Endothelial cell (in vitro differentiated cells): ENCODE measurements at places on chromosomes 13 and 19. TPM values are rescaled to one million over a fixed set of nuclear protein-coding genes. Genes with fewer than 3 reads are reported as not detected.

- peak; percentile 39 for DNase-seq
Observed at GRCh38 chr13:48542581-48543341, 9.9 kb upstream of the RCBTB2 start.

GRCh38 chr13:110630566-110631119, 15.3 kb downstream of the NAXD start:
- DNase-seq, result no peak

The ZNF730 gene
- 8.3 TPM for total RNA-seq

DNA sequence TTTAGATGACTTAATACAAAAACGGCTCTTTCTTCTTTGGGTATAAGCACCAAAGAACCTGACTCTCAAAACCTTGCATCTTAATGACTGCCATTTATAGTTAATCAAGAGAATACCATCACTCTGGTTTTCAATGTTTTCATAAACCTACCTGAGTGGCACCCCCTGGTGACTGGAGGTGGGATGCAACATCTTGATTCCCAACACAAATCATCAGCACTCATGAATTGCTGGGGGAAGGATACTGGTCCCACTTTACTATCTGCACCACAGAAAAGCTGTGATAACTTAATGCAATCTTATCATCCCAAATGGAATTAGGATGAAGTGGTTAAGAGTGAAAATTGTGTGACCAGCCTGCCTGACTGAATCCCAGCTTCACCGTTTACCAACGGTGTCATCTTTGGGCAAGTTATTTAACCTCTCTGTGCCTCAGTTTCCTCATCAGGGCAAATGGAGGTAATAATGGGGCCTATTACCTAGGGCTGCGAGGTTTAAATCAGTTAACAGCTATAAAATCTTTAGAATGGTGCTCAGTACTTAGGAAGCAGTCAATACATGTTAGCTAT, 366.4 kb downstream of the KLF12 start:
- DNase-seq, result peak; percentile 24

DNA sequence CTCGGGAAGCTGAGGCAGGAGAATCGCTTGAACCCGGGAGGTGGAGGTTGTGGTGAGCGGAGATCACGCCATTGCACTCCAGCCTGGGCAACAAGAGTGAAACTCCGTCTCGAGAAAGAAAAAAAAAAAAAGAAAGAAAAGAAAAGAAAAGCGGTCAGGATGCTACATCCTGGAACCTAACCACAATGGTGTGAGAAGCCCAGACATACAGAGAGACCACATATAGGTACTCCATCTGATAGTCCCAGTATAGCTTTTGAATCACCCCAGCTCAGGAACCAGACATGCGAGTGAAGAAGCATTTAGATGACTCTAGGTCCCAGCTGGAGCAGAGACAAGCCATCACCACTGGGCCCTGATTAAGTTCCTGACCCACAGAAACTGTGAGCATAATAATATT, 3.2 kb downstream of the IFNL1 start:
- no peak for DNase-seq

The LGI4 gene
- 0.10 TPM for total RNA-seq

DNA sequence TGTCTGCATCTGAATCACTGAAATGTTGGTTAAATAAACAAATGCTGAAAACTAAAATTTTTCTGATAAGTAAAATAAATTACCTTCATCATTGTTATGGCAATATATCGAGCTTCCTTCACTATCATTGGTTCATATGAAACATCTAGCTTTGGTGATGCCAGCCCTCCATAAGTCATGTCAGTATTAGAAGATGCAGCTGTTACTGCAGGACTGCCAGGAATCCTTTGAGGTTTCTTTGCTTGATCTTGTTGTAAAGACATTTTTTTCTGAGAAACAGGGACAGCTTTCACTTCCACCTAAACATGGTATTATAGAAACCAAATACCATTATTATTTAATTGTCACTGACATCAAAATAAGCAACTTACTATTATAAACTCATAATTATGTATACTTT, 123.7 kb upstream of the FBXL3 start:
- DNase-seq, result no peak

- no peak for DNase-seq
Observed at GRCh38 chr19:31693933-31694269, 344.7 kb upstream of the TSHZ3 start.

DNA sequence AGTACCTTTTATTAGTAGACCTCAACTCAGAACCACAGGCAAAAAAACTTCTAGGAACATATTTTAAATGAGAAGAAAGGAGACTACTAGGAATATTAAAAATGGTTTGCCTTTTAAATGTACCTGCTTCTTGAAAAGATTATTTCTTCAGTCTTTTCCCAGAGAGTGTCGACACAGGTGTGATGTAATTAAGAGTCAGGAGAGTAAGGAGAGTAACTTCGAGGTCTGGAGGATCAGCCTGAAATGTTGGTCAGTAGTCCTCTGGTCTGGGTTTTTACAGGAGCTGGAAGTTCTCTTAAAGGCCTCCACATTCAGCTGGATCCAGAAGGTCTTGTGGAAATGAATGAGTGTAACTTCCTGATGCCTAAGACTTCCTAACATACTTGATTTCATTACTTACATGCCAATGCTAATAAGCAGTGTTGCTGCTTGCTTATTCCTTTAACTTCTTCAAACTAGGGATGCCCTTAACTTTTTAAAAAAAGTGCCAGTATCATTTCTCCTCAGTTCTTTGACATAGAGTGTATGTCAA, at the start of gene KCTD4:
Gene KCTD4 (minus strand): TSS at position 345 of the 532 bp plus-strand sequence. CDS start 6,478 bp downstream, outside the sequence.
- no peak for DNase-seq

DNA sequence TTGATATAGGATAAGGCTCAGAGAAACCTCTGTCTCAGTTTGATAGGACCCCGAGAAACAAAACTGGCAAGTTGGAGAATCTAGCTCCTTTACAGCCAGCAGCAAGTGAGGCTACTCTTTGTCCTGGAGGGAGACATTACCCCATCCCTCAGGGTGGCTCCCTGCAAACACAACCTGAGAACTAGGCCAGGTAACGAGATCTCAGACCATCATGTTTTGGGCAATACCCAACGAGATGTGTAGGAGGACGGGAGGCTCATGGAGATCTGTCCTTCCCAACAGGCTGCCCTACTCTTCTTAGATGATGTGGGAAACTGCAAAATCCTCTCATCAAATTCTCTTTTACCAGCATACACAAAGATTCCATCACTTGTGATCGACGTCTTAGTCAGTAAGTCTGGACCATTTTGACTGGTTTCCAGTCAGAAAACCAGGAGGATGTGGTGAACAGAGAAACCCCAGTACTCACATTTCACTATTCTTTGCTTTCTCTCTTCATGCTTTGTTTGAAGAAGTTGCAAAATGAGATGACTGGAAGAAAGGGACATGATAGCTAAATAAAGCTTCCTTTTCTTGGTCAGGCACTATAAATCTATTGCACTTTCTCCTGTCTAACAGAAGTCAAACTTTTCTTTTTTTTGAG, 6.0 kb upstream of the CTU1 start:
- no peak for DNase-seq

DNA sequence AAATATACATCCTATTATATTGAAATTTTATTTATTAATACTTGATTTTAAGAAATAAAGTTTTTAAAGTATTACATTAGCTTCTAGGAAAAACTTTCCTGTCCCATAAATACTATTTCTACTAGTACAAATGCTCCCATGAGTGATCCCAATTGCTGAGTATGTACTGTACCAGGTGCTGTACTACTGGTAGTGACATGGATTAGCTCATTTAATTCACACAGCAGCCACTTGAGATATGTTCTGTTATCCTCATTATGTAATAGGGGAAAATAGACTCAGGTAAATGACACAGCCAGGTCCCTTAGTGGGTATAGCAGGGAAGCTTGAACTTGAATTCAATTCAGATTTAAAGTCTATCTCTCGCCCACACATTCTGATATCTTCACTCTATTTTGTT, 363.1 kb downstream of the FGF14 start:
- no peak for DNase-seq

GRCh38 chr19:11005521-11005920, 44.7 kb downstream of the SMARCA4 start:
- no peak for DNase-seq

DNA sequence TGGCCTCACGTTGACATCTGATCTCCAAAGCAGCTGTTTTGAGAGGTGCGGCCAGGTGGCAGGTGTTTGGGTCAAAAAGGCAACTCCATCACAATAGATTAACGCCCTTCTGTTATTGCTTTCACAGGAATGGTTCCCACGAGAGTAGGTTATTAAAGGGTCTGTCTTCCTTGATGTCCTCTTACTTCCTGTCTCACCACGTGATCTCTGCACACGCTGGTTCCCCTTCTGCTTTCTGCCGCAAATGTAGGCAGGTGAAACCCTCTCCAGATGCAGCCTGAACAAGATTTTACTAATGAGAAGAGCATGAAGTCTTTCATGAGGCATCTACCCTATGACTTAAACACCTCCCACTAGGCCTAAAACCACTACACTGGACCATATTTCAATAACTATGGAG, 22.8 kb upstream of the ZNF564 start:
- DNase-seq, result no peak
